ENCODE measurements at places on chromosomes 1 and 21.
A peak's percentile ranks its signal among the peaks of the same experiment; 100 is the strongest.

DNA sequence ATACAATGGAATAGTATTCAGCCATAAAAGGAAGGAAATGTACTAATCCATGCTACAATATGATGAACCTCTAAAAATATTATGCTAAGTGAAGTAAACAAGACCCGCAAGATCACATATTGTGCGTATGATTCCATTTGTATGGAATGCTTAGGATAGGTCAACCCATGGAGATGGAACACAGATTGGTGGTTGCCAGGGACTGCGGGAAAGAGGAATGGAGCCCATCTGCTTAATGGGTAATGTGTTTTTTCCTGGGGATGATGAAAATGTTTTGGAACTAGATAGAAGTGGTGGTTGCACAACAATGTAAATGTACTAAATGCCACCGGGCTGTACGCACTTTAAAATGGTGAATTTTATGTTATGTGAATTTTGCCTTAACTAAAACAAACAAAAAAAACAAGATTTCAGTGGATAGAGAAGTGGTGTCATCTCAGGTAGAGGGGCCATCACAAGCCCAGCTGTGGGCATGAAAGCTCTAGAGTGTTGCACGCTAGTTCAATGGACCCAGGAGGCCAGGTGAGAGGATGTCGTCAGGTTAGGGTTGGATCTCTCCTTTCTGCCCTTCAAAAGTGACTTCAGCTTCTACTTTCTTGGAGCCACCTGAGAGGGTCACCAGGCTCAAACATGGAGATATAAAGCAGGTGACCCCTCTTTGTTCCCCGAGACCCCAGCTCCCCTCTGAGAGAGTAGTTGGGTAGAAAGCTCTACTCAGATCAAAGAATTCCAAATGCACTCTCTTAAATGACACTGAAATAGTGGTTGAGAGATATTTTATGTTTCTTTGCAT is 2.5 kb downstream of the C1orf115 start:
- DNase-seq = no peak

GRCh38 chr1:176560681-176561080 is 97.7 kb downstream of the PAPPA2 start:
- DNase-seq = no peak

- no peak for DNase-seq
Observed at GRCh38 chr1:29515170-29515955, 279.0 kb downstream of the PTPRU start.

DNA sequence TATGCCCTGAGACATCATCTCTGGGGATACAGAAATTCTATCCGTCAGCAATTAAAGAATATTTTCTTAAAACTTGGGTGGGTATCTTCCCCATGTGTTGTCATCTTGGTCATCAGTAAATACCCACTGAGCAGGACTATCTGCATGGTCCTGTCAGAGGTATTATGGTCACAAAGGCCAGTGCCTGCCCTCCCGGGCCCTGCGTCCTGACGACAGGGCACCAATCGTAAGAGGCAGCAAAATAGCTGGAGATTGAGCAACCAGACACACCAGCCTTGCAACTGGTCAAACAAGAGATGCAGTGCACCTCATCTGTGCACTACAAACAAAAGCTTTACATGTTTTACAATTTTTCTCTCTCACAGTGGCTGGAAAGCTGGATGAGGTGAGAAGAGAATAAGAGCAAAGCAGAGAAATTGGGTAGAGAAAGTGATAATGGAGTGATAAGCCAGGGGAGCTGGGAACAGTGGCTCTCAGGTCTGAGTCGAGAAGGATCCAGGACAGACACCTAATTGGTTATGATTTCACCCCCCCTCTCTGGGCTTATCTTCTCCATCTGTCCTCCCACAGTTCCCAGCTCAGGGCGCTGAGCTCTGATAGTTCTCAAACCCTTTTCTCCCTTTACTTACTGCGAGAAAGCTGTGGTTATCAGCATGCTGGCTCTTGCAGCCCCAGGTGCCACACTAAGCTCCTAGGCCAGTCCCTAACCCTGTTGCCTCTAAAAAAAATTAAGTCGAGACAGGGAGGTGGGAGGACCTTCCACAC is 8.8 kb upstream of the SRP9 start:
- no peak for DNase-seq

DNA sequence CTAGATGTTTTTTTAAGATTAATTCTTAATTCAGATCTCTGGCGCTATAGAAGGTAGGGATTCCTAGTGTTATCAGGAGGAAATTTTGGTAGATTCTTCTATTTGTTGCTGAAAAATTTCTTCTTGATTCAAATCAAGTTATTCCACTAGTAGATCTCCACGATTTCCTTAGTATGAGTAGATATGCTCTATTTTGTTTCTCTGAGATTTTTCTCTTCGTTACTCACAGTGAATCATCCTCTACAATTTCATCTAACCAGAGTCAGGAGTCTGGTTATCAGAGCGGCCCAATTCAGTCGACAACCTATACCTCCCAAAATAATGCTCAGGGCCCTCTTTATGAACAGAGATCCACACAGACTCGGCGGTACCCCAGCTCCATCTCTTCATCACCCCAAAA is 18.8 kb upstream of the HAX1 start:
- no peak for DNase-seq

GRCh38 chr1:163315773-163316374 is 5.9 kb upstream of the NUF2 start:
- DNase-seq = peak; percentile 56

- DNase-seq = no peak
Observed at GRCh38 chr1:22522221-22522743, 41.0 kb upstream of the EPHA8 start.

GRCh38 chr1:76868154-76868882 is 1.0 kb downstream of the ST6GALNAC5 start:
- no peak for DNase-seq

DNA sequence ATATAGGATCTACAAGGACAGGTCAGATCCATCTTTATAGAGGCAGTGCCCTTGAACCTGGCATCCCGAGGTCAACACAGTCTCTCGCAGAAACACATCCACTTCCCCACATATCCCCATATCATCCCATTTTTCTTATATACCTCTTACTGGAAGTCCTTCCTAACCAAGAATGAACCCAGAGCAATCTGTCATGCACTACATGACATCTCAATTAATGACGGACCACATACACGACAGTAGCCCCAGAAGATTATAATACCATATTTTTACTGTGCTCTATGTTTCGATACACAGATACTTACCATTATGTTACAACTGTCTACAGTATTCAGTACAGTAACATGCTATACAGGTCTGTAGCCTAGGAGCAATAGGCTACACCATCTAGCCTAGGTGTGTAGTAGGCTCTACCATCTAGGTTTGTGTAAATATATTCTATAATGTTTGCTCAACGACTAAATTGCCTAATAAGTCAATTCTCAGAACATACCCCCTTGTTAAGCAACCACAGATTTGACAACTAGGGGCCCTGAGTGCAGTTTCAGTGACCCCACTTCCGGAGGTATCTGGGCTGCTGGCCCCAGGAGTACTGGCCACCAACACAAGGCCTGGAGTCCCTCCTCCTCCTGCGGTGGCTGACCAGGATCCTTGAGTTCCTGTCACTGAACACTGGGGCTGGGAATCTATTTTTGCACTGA is 28.1 kb downstream of the PTPN14 start:
- no peak for DNase-seq

- DNase-seq = no peak
Observed at GRCh38 chr1:111512931-111513330, 9.5 kb upstream of the ADORA3 start.

DNA sequence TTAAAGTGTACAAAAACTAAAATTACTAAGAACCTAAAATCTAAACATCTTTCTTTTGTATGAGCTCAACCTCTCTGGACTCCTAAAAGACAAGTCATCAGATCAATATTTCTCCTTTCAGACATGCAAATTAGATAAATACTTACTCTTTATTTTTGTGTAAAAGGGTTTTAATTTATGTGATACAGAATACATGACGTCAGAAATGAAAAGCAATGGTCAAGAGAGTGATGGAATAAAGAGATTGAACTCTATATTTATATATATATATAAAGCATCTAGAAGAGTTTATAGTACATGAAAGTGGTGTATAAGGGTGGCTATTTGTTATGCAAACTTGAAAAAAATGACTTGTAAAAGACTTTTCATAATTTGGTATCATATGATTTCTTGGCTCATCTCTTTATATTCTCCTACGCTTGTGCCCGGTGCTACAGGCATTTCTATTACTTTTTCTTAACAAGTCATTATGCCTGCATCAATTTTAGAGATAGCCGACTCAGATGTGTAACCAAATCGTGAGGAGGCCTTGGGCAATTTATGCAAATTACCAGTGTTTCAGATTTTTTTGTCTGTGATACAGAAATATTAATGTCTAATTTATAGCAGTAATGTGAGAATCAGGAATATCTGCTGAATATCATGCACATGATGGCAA is 186.0 kb upstream of the OLFM3 start:
- DNase-seq = no peak

GRCh38 chr1:200153277-200154055 is 126.0 kb downstream of the NR5A2 start:
- DNase-seq = peak; percentile 74

DNA sequence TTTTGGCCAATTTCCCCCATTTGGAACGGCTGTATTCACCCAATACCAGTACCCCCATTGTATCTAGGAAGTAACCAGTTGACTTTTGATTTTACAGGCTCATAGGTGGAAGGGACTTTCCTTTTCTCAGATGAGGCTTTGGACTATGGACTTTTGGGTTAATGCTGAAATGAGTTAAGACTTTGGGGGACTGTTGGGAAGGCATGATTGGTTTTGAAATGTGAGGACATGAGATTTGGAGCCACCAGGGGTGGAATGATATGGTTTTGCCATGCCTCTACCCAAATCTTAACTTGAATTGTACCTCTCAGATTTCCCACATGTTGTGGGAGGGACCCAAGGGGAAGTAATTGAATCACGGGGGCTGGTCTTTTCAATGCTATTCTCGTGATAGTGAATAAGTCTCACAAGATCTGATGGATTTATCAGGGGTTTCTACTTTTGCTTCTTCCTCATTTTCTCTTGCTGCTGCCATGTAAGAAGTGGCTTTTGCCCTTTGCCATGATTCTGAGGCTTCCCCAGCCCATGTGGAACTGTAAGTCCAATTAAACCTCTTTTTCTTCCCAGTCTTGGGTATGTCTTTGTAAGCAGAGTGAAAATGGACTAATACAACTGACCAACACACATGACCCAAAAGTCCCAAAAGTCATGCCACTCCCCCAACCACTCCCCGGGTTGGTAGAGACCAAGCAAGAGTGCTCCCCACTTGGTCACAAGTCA is 35.4 kb upstream of the ZNF496 start:
- no peak for DNase-seq

GRCh38 chr1:53446051-53446450 is 13.1 kb upstream of the DMRTB1 start:
- no peak for DNase-seq

GRCh38 chr1:236975461-236975860 is 28.8 kb downstream of the MT1HL1 start:
- DNase-seq = no peak

GRCh38 chr21:10627316-10627863 is 106.0 kb downstream of the TPTE start:
- no peak for DNase-seq

DNA sequence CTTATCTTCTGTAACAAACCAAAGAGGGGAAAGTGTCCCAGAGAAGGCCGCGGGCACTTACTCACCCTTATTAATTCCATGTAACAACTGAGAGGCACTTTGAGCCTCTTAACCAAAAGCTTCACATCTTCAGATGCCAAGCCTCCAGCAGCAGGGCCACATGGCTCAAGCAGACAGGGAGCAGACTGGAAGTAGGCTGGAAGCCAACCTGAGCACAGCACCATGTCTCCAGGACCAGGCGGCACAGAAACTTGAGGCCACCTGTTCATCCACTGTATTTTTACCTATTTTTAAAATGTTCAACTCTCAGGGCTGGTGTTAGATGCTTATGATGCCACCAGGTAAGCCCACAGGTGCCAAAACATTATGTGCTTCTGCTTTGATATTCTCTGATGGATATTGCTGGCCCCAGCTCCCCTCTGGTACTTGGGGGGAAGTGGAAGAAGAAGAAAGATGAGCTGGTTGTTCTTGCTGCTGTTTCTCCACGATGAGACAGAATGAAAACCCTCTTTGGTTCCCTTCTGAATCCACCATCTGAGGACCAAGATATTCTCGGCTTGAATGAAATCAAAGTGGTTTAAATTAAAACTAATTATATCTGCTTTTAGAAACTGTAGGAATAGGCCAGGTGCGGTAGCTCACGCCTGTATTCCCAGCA is 30.6 kb upstream of the SDE2 start:
- no peak for DNase-seq

DNA sequence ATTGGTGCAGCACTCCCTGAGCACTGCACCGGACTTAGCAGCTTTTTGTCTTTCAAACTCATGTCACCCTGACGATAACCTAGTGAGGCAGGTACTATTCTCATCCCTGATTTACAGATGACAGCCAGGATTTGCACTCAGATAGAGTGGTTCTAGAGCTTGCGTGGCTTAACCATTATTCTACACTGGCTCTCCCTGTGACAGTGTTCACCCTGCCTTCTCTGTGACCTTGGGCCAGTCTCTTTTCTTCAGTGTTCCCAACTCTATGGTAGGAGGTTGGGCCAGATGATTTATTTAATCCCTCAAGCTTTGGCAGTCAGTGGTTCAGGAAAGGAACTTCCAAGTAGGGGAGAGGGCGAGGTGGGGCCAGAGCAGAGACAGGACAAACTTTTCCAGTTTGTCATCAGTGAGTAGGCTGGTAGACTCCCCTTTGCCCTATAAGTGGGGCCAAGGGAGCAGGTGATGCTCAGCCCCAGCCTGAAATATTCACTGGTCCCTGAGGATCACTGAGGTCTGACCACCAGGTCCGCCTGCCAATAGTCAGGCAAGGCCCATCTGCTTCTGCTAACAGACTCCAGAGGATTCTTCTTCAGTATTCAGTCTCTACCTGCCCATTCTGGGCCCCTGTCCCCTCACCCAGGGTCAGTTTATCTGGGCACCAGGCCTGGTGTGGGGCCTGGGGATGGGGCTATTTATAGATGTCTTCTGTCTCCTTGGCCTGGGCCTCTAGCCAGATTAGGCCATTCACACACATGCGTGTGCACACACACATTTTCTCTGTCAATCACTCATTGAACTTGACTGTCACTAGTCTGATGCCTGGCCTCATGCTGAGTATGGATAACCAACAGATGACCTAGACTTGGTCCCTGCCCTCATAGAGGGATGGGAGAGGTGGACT is 8.8 kb upstream of the FABP3 start:
- DNase-seq = no peak

DNA sequence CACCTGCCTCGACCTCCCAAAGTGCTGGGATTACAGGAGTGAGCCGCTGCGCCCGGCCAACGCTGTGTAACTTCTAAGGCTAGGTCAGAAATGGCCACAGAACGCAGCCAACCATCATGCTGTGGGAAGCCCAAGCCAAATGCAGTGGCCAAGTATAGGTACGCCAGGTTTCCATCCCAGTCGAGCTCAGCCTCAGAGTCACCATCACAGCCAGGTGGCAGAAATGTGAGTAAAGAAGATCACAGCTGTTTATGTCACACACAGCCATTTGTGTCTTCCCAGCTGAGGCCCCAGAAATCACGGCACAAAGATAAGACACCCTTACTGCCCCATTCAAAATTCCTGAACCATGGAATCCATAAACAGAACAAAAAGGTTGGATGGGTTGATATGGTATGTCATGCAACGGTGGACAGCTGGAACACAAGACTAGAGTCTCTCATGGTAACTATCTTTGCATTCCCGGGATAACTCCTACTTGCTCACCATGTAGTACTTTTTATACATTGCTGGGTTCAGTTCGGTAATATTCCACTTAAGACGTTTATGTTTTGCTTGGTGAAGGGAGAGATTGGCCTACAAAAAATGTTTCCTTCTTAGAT is 84.3 kb downstream of the SLC45A1 start:
- no peak for DNase-seq

GRCh38 chr1:220873087-220873486 is 6.2 kb upstream of the HLX start:
- no peak for DNase-seq
